IPS DF 6.9 (cell line): ENCODE measurements at places on chromosomes 11 and 22.

- no peak for DNase-seq
Measured at GRCh38 chr11:92384358-92384757, 159.7 kb downstream of the FAT3 start.

GRCh38 chr11:33290319-33290718 lies 33.1 kb downstream of the HIPK3 start:
- no peak for DNase-seq

DNA sequence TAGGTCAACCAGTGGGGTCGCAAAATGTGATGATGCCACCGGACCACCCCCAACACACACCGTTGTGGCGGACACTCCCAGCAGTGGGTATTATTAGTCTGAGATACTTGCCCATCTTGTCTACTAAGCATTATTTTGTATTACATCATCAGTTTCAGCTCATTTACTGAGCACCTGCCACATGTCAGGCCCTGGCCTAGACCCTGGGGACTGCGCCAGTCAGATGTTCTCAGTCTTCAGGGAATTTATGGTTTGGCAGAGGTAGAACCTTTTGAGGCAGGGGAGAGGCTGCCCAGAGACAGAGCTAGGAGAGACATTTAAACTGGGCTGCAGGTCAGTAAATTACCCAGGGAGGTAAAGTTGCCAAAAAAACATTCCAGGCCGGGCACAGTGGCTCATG lies 43.1 kb upstream of the GCAT start:
- DNase-seq, result no peak

DNA sequence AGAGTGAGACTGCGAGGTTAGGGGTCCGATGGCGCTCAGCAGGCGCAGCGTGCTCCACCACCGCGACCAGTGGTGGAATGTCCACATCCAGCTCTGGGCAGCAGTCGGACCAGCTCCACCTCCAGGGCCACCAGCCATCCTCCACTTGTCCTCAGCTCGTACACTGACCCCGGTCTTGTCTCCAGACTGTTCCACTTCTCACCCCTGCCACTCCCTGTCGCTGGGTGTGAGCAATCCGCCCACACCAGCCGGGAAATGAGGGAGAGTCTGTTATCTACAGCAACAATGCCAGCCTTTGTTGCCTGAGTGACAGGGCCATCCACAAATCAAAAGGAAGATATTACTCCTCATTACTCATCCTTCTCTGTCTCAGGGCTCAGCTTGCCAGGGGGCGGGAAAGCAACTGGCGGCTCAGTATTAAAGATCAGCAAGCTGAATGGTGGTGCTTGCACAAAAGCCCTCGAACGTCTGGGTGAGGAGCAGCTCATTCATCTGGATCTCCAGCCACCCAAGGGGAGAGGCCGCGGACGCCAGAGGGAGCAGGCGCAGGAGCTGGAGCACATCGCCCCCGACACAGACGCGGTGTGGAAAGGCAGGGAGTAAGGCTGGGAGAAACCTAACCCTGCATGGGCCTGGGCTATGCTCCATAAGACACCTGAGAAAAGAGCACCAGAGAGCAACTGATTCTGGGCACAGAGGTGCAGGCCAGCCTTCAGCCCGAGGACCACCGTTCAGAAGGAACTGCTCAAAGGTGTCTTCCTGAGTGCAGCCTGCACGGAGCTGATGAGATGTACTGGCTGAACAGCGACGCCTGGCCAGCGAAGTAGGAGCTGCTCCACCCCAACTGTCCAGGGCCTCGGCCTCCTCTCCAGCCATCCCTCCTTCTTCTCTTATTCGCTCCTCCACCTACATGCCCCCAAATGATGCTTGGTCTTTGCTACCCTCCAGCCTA lies 21.9 kb downstream of the IGSF9B start:
- no peak for DNase-seq

GRCh38 chr11:94597896-94598295 lies 30.7 kb downstream of the PIWIL4 start:
- DNase-seq, result no peak

GRCh38 chr11:12381875-12382274 lies 4.5 kb downstream of the PARVA start:
- no peak for DNase-seq

DNA sequence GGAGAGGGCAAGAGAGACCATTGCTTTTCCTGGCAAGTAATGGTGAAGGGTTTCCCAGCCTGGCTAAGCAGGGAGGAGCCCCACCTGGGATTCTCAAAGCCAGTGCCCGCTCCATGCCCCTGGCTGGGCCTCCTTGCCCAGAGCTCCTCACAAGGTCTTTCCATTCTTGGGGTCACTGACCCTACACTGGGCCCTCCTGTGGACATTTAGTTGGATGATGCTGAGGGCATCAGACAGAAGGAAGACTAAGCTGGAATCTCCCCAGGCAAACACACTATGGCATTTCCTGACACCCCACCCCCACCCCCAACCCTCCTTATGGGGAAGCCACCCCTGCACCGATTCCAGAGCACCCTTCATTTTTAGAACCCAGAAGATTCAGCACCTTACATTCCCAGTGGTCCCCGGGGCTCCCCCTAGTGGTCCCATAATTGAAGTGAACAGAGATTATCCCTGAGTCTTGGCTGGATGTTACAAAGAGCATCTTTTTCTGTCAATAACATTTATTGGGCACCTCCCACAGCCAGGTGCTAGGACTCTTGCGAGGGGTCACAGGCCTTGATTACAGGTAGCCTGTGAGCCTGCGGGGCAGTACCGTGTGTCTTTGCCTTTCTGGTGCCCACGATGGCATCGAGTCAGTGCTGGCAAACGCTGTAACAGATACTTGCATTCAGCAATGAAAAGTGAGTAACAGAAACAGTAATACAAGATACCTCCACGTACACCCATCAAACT lies 548.5 kb downstream of the BUD13 start:
- peak; percentile 27 for DNase-seq

DNA sequence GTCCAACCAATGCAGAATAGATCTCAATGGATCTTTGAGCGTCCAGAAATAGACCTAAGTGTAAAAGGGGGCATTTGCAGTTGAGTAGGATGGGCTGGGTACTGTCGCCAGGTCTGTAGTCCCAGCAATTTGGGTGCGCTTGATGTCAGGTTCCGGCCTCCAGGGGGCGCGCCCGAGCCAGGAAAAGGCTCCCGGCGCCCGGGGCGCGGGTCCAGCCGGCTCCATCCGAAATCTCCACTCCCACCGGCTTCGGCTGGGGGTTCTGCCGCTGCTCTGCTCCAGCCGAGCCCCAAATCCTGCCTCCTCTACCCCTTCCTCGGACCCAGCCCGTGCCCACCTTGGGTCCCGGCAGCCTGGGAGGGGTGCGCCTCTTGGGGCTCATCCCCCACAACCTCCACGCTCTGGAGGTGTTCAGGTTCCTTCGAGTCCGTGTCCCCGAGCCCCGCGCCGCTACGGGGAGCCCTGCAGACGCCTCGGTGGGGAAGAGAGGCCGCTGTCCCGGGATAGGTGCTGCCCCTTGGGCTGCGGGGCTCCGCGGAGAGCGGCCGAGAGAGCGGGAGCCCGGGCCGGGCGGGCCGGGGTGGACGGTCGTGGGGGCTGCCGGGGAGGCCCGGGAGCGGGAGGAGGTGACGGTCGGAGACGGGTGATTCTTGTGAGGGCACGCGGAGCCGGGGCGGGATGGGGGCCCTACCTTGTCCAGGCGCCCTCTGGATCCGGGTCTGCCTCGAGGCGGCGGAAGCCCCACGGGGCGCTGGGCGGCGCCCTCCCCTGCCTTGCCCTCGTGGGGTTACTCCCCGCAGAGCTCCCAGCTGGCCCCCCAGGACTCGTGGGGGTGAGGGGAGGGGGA lies 13.0 kb upstream of the CYB5R3 start:
- DNase-seq, result no peak

GRCh38 chr11:93807980-93808379 lies 23.9 kb downstream of the MED17 start:
- DNase-seq, result no peak

- no peak for DNase-seq
Measured at GRCh38 chr22:49046546-49047361, 780.9 kb downstream of the BRD1 start.

DNA sequence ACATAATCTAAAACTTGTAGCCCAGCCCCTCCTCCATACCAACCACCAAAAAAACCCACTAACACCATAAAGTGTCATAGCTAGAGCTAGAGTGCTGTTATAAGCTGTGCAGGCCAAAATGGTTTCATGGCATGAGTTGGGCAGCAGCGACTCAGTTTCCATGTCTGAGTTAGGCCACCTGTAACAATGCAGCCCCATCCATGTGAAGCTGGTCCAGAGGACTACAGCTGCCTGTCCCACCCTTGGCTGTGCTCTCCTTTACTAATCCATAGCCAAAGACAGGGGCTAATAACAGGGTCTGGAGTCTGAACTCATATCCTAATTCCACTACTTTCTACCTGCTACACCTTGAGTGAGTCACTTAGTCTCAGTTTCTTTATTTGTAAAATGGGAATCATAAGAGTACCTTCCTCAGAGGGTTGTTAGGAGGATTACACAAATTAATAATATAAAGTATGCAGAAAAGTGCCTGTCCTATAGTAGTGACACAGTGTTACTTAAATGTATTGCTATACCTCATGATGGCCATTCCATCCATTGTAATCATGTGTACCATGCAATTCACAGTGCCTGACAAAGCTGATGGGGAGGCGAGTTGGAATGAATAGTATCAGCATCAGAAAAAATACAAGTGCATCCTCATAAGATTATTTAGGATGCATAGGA lies 20.6 kb downstream of the KCNQ1OT1 start:
- no peak for DNase-seq

DNA sequence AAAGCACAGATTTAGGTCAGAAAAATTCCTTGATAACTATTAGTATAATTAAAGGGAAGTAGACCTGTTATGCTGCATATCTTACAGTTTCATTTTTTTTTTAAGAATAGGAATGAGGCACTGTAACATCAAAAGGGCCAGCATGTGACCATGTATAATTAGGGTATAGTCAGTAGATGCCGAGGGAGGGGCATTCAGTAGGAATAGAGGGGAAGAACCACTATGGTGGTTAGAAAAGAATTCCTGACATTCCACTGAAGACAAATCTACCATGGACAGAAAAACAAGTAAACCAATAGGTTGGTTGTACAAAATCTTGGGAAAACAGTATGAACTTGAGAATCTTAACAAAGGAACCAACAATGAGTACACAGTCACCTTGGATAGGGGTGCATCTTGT lies 78.4 kb upstream of the CCDC179 start:
- DNase-seq, result no peak

- DNase-seq, result no peak
Measured at GRCh38 chr22:44363013-44363979, 50.5 kb upstream of the SHISAL1 start.
